ENCODE measurements at places on chromosomes 16 and 17.

DNA sequence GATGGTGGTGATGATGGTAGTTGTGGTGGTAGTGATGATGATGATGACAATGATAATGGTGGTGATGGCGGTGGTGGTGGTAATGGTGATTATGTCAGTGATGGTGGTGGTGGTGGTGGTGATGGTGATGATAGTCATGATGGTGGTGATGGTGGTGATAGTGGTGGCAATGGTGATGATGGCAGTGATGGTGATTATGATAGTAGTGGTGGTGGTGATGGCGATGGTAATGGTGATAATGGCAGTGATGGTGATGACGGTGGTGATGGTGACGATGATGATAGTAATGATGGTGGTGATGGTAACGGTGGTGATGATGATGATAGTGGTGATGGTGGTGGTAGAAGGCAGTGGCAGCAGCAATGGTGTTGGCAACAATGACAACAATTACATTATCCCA, 55.3 kb downstream of the RBFOX3 start:
- no peak for DNase-seq

DNA sequence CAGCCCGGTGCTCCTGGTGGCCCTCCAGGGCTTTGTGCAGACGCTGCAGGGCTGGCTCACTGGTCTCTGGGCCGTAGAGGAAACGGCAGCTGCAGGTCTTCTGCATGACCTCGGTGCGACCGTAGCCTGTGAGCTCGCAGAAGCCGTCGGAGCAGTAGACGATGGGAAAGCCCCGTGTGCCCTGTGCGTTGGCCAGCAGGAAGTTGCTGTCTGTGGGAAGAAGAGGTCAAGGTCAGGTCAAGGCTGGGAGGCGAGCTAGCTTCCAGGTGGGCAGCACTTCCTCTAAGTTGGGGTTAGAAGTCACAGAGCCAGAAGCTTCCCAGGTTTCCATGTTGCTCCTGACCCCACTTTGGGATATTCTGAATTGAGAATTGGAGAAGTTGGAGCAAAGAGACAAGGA, 2.1 kb downstream of the KCNH4 start:
- DNase-seq: no peak

DNA sequence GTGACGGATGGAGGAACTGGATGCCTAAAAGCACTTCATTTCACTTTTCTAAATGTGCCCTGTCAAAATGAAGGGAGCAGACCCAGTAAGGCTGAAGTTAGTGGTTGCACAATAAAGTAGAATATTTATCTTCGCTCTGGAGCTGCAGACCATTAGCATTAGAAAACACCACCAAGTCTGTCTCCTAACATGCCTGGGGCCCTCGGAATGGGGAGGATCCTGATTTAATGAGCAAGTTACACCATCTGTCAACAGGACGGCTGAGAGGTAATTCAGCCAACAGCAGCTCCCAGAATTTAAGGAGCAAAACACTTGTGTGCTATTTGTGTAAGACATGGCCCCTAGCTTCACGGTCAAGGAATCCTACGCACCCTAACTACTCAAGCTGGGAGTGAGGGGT, 22.3 kb downstream of the CA10 start:
- DNase-seq: no peak

GRCh38 chr17:77373299-77374169, 232.8 kb downstream of the SEC14L1 start:
- no peak for DNase-seq

DNA sequence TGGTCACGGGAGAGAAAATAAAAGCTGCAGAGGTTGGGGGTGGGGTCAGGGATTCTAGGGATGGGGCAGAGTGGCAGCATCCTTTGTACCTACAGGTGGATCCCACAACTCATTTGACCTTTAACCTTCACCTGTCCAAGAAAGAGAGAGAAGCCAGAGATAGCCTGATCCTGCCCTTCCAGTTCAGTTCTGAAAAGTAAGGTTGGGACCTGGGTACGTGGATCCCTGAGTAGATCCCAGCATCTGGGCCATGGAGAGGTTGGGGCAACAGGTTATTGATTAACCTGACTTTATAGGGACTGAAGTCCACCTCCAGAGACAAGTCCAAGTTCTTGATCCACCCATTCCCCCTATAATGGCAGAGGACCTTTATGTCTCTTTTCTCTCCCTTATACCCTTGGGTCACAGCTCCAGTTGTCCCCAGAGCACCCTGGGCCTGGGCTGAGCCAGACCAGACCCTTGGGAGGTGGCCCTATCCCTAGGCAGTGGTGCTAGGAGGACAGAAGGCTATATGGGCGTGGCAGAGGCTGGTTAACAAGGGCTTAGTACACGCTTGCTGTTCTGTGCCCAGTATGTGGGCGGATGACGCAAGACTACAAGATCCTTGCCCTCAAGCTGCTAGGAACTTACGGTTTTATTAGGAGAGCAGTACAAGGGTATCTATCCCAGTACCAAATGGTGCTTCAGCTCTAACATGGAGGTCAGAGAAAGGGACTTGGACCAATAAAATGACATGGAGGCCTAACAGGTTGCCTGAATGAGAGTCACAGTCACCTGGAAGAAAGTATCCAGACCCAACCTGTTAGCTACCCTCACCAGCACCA, 3.3 kb downstream of the CLDN7 start:
- DNase-seq: no peak

GRCh38 chr16:4373909-4374742, 2.5 kb downstream of the VASN start:
- no peak for DNase-seq

DNA sequence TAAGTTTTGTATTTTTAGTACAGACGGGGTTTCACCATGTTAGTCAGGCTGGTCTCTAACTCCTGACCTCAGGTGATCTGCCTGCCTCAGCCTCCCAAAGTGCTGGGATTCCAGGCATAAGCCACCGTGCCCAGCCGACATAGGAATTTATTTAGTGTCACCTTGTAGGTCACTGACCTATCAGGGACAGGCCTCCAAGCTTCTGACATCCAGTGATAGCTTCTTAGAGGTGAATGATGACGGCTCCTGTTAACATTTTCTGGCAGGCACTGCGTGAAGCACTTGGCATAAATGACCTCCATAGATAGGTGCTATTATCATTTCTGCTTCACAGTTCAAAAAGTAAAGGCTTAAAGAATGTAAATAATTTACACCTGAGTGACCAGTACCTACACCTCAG, 71.6 kb downstream of the RBFOX1 start:
- DNase-seq: no peak

Data from stimulated activated CD4-positive, alpha-beta T cell treated with anti-CD3 and anti-CD28 coated beads, TNF-alpha, amount 100 ng/mL, for 24 hours (primary cell).